ENCODE measurements at places on chromosomes 4 and X.

DNA sequence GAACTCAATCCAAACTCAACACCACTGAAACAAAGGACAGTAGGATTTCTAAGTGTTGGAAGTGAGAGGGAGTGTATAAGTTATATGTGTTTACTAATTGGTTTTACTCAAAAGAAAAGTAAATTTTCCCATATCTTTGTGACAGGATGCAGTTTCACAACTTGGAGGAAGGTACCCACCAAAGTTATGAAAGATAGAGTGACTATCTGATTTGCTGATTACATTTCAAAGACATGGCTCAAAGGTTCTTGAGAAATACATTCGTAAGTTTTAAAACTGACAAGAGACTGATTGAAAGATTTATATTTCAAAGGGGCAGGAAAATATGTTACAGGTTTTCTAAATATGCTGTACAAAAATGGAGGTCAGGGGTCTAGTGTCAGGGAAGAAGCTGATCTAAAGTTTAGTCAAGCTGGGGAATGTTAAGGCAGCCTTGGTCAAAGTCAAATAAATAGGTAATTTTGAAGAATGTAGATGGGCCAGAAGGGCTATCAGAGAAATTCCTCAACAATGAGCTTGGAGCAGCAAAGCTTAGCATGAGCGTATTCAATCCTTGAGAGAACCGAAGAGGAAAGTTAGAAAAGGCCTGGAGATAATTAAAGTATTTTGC lies 9.7 kb upstream of the COMMD8 start:
- DNase-seq, result no peak

DNA sequence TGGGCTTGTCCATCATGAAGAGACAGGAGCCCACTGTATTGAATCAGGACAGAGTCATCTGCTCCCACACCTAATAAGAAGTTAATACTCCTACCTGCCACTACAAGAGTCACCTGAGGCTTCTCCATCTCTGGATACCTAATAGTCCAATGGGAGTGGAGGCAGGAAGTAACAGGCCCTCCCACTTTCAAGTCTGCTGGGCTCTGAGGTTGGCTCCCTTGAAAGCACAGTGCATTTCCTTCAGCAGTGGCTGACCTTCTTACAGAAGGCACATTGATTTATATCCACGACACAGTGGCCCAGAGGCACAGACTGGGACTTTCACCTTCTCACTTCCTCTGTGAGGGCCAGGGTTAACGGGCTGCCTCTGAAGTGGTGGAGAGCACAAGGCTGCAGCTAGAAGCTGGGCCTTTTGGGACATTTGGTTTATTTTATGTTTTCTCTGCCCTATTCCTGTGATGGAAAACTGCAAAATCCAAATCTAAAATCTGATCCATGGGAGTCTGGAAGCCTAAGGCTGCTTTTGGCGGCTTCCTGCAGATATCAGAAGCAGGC lies 38.1 kb downstream of the FRG2 start:
- DNase-seq, result no peak

DNA sequence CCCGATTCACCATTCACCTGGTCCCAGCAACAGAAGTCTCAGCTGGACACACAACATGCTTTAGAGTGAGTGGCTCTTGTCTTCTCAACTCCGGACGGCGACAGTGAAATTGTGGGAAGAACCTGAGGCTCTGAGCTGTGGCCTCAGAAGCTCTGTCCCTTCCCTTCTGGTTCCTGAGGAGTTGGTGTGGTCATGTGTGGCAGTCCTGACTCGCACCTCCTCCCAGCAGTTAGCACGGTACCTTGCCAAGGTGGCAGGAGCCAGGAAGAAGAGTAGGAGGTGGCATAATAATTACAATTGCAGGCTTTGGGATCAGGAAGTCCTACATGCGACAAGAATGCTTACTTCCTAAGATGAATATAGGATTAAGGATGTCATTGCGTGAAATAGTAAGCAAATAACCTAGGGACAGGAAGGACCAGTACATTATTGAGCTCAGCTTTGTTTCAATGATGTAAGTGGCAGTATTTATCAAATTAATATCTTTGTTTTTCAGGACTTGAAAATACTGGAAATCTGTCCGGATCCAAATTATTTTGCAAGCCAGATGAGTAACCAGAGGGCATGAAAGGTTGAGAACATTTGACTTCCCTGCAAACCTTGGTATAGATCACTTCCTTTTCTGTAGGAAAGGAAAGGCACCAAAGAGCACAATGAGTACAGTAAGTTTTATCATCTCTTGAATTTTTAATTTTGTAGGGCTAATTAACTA lies 21.1 kb downstream of the RNF4 start:
- DNase-seq, result no peak

DNA sequence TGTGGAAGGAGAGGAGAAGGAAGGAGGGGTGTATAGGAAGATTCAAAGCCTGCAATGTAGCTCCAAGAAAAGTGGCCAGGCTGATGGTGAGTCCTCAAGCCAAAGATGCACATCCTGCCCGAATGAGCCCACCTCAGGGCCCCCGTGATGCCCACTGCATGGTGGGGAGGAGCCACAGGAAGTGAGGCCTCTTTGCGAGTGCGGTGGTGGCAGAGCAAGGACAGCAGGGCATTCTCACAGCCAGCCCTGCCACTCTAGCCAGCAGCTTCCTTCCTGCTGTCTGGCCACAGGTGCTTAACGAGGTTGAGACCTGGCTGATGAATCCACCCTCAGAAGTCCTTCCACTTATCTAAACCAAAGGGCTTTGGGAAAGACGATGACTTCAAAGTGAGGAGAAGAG lies 55.8 kb downstream of the BCOR start:
- DNase-seq, result no peak

GRCh38 chrX:137482136-137482535 lies 83.8 kb upstream of the ZIC3 start:
- no peak for DNase-seq

DNA sequence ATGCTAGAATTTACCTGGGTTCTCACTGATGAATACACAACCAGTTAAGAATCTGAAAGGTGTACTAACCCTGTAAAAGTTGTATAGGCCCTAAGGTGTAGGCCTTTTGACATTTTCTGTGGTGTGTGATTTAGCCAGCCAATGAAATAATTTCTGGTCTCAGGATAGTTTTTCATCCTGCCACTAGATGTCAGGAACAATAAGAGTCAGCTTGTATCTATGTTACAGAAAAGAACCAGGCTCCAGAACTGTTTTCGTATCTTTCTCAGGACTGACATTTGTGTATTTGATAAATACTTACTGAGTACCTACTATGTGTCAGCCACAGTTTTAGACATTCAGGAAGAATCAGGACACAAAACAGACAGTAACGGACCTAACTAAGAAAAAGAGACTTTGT lies 673.6 kb upstream of the TENM3 start:
- DNase-seq, result no peak

GRCh38 chr4:86657382-86657781 lies 63.3 kb downstream of the PTPN13 start:
- DNase-seq, result no peak

GRCh38 chrX:148984238-148984637 lies 483.8 kb downstream of the AFF2 start:
- DNase-seq, result no peak

DNA sequence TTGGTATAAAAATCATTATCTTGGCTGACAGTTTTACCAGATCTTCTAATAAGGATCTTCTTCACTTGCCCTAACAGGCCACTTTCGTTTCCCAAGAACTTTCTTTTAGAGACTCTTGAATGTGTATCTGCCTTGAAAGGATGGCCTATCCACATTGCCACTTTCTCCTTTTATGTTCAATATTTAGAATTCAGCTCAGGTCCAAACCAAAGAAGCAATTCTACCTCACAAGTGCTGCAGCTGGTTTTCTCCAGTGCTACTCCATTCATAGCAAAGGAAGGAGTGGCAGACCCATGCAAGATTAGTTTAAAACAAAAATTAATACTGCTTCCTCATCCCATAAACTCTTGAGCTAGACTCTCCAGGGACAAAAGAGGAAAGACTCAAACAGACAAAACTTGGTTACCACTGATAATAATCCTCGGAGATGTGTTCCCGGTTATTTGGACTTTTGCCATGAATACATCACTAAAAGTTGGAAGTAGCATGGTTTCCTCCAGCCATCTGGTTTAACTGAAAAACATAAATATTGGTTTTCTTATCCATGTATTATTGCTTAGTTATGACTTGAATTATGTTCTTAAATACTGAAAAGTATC lies 401.8 kb downstream of the PABPC4L start:
- DNase-seq, result no peak

DNA sequence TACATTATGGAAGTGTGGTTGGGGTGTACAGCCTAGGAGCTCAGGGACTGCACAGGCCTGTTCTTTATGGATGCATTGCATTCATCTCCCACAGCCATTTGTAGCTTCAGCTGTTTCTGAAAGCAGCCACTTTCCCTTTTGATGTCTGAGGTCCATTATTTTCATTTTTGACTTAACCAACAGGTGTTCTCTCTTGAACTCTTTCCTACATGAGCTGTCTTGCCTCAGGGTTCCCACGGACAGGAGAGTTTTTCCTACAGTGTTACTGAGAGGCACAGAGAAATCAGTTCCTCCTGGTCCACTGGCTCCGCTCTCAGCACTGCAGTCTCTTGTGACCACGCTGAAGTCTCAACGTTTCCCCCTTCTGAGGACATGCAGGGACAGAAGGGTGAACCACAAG lies 87.2 kb downstream of the RASL11B start:
- no peak for DNase-seq

DNA sequence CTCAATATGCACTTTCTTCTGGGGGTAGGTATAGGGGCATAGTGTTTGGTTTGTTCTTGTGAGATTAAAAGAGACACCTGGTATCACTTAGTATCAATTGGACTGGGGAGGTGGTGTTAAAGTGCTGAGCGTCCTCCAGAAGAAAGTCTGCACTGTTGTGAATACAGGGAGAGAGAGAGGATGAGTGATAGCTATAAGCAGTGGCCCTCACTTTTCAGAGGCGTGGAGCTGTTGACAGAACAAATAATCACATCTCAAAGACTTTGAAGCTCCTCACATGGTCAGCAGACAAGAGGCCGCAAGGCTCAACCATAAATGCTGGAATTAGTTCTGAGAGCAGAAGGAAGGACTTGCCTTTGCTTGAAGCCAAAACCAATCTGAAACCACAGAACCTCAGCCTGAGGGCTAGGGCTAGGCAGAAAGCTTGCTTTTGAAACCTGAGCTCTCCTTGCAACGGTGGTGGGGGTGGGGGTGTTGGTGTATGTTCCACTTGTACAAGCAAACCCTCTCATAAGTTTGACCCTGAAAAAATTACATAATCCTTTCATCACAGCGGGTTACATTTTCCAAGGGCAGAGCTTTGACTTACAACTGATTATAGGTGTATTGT lies 123.2 kb upstream of the SCML1 start:
- DNase-seq, result no peak

DNA sequence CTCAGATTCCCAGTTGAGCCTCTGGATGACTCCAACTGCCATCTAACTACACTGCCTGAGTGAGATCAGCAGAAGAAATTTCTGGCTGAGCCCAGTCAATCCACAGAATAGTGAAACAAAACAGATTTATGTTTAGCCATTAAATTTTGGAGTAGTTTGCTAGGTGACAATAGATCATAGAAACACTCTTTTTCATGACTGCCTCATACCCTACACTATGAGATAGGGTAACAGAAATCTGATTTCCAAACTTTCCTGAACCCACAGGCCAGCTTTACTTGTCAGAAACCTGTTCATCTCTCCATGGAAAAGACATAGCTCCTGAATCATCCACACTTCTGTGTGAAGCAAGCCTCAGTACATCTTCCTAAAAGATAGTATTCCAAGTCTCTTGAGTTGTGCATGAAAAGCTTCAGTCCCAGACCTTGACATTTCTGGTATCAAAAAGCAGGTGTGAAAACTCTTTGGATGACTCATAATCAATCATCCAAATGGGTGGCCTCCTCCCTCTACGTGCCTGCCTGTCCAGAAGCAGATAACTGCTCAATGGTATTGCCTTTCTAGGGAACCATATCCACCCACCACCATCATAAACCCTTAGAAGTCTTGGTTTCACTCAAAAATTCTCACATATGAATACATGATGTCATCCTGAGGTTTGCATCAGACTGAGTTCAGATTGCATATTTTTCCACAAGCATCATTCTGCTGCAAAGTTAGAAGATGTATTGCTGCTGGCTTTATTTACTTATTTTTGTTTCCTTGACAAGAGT lies 47.5 kb upstream of the RAP2C start:
- no peak for DNase-seq

DNA sequence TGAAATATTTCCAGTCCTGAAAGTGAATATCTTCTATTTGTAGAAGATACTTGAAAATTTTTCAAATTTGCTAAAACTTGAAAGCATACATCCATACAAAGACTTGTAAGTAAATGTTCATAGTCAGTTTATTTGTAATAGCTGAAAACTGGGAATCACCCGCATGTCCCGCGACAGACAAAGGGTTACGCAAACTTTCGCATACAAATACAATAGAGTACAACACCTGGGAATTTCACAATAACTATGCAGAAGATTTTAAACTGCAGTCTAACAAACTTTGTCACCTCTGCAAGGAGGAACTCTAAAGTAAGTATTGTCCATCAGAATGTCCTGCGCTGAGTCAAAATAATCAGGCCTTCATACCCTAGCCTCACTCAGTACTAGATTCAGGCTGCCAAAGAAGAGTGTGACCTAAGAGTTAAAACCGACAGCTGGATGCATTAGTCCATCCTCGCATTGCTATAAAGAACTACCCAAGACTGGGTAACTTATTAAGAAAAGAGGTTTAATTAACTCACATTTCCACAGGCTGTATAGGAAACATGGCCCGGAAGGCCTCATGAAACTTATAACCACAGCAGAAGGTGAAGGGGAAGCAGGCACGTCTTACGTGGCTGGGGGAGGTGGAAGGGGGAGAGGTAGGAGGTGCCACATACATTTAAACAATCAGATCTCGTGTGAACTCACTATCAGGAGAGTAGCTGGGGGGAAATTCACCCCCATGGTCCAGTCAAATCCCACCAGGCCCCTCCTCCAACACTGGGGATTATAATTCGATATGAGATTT lies 60.4 kb downstream of the MMRN1 start:
- no peak for DNase-seq

DNA sequence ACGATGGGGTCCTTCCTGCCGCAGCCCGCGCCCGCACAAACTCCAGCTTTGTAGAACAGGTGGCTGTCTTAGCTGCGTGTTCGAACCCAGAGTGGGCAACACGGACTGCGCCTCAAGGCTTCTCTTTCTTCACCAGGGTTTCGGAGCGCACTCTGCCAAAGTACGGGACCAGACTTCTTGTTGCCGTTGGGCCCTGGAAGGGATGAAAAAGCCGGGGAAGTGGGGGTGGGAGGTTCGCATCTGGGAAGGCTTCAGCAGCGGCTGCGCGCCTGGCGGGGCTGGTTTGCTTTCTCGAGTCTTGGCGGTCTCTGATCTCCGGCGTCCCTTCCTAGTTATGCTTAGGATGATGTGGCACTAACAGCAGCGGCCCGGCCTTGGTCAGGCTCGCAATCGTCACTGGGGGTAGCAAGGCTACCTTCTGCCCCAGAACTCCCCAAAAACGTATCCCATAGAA lies 673 bp downstream of the PARM1 start:
- no peak for DNase-seq

DNA sequence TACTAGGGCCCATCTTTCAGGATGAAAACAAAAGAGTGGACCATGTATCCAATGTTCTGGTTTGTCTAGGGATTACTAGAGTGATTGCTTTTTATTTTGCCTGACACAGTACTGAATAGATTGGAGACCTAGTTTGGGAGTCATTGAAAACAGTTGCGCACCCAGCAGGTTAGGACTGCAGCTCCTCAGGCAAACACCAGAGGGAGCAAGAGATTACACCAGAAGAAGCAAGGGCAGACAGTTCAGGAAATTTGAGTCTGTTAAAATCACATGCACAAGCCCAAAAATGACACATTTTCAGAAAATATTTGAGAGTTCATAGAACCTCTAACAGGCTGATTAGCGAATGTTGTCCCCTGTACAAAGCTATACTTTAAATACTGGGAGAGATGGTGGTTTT lies 55.6 kb downstream of the CYLC1 start:
- DNase-seq, result no peak
